ENCODE measurements at places on chromosomes 12 and 14.

DNA sequence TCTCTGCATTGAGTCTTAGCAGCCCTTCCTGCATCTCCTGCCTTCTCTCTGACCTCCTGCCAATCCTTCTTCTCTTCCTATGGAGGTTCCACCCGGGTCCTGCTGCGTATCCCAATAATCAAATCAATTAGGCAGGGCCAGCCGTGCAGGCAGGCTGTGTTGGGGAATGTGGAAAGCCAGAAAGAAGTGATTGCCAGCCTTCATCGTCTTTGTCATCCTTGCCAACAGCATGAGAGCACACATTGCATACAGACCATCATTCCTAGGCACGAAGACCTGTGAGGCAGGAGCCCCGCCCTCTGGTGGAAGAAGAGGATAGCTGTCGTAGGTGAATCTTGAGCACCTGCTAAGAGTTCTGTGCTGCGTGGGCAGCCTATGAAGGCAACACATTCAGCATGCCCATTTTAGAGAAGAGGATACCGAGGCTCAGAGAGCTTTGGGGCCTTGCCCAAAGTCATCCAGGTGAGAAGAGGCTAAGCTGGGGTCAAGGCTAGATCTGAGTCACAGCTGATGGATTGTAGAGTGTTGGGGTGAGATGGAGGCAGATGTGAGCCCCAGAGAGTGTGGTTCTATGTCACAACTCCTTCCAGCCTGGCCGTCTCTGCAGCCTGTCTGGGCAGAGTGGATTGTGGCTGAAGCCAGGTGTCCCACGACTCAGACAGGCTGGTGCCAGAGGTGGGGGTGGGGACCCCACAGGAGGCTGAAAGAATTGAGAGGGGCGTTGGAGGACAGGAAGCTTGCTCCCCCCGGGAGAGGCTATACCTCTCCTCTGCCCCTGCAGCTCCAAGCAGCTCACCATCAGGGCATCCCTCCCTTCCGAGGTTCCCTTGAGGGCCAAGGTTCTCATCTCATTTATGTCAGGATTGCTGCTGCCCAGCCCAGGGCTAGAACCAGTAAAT, 12.7 kb downstream of the C14orf132 start:
- no peak for DNase-seq

GRCh38 chr12:106088246-106088808, 50.4 kb downstream of the NUAK1 start:
- DNase-seq: no peak

GRCh38 chr12:108328420-108328819, 10.7 kb downstream of the CMKLR1 start:
- no peak for DNase-seq

- DNase-seq: no peak
These were observed 337.0 kb downstream of the FSCB start for GRCh38 chr14:44170101-44170500.

DNA sequence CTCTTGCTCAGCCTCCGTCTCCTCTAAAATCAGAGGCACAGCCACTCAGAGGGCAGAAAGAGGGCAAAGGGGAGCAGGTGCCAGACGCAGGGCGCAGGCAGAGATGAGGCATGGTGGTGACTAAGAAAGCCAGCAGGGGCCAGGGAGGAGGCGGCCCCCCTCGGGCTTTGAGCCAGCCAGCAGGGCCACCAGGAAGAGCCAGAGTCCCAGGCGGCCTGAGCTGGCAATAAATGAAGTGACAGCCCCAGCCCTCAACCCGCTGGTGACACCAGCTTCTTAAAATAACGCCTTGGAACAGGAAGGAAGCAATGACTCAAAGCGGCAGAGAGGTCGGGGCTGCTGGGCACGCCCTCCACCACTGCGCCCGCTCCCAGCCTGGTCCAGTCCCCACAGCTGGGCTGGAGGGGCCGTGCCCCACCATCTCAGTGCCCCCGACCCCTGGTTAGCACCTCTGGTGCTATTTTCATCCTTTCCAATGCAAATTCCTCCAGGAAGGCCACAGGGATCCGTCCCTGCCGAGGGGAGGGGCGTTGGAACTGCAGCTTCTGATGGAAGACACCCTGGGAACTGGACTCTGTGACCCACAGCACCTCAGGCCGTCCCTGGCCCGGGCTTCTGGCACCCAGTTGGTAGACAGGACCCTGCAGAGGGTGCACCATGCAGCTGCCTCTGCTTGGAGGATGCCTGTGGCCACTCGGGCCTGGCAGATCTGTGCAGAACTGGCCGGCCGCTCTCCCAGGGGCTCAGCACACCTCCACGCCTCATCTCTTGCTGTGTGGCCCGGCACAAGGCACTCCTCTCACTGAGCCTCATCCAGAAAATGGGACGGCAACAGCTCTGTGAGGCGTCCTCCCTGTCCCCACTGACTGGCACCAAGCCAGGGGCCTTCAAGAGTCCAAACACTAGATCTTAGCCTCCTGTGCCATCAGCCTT, 113.7 kb downstream of the NCOR2 start:
- peak; percentile 93 for DNase-seq

GRCh38 chr12:22545255-22545654, 913 bp upstream of the C2CD5 start:
- no peak for DNase-seq

- DNase-seq: no peak
These were observed 3.0 kb downstream of the ANKS1B start for GRCh38 chr12:99981639-99982190.

DNA sequence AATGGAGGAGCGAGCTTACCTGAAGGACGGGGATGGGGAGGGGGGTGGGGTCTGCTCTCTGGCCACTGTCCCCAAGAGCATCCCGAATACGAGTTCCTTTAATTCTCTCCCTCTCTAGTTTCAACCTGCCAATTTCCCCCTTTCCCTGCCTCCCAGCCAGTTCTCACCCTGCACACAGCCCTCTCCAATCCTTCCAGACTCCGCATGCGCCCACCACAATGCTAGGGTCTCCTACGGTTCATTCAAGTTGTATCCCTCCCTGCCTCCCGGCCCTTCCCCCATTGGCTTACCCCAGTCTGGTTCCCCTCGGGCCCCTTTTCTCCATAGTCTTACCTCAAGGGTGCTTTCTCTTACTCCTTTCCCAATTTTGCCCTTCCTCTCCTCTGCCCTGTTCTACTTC, 708 bp upstream of the IGFBP6 start:
- DNase-seq: peak; percentile 44

- DNase-seq: no peak
These were observed 236.4 kb downstream of the PAWR start for GRCh38 chr12:79454338-79454843.

- DNase-seq: no peak
These were observed 39.2 kb downstream of the SAMD4A start for GRCh38 chr14:54606178-54606577.

DNA sequence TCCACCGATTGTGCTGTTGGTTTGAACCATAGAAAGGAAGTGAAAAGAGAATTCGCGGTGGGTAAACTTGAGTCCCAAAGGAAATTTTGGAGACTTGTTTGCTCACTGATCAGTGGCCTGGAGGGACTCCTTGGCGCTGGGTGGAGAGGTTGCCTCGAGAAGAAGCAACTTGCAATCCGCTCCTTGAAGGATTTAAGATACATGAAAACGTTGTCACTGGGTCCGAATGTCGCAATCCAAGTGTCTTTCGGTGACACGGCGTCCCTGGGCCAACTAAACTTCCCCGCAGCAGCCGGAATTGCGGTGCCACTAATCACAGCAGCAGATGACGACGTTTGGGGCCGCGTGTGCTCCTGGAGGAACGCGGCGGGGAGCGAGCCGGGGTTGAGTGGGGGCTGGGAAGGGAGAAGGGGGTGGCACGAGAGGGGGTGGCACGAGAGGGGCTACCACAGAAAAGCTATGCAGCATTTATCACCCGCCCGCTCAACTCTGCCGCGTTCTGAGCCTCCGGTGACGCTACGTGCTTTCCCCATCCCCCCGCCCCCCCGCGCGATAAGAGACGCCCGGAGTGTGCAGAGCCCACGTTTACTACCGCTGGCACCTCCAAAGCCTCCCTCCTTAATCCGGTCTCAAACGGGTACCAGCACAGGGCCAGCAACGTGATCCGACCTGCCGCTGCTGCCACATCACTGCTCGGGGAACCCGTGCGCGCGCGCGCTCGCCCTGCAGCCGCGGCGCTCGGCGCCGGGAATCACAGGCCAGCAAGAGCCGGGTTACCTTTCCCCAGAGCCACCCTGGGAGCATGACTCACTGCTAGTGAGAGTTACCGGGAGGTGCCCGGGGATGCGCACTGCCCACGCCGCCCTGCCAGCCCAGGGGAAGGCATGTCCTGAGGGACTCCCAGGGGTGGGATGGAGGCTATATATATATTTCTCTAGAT, 833 bp upstream of the BHLHE41 start:
- peak; percentile 67 for DNase-seq

DNA sequence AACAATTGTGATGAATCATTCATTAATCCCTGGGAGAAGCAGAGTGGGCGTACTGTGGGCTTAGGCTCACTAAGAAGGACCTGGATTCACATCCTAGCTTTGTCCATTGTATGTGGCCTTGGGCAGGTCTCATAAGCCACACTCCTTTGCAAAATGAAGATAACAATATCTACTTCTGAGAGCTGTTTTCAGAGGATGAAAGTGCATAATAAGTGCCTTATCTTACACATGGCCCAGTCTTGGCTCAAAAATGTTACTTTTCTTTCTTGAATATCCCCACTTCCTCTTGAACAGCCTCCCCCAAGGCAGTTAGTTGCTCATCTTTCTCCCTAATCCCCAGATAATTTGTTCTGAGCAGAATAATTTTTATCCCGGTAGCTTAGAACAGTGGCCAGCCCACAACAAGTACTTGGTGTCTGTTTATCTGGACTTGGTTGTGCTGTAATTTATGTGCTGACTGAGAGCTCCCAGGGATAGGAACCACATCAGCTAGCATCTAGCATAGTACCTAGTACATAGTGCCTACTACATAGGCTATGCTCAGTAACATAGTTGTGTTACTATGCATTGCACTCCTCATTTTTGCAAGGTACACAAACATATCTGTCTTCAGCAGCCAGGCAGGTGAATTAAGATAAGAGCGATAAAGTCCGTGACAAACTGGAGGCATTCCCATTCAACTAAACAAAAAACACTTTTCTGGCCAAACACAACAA, 61.7 kb upstream of the NUDT4 start:
- no peak for DNase-seq

GRCh38 chr12:47812797-47813510, 6.7 kb downstream of the HDAC7 start:
- peak; percentile 97 for DNase-seq

- no peak for DNase-seq
These were observed 149.2 kb downstream of the PTCSC3 start for GRCh38 chr14:36027354-36027753.
